Mammary epithelial cell (primary cell): ENCODE measurements at places on chromosomes 6 and 20. TPM values are rescaled to one million over a fixed set of nuclear protein-coding genes. Genes with fewer than 3 reads are reported as not detected.

GRCh38 chr6:168061269-168062210, 17.5 kb downstream of the FRMD1 start:
- DNase-seq, result no peak

- DNase-seq, result no peak
These were observed 1.4 kb upstream of the SRXN1 start for GRCh38 chr20:654417-654750.

DNA sequence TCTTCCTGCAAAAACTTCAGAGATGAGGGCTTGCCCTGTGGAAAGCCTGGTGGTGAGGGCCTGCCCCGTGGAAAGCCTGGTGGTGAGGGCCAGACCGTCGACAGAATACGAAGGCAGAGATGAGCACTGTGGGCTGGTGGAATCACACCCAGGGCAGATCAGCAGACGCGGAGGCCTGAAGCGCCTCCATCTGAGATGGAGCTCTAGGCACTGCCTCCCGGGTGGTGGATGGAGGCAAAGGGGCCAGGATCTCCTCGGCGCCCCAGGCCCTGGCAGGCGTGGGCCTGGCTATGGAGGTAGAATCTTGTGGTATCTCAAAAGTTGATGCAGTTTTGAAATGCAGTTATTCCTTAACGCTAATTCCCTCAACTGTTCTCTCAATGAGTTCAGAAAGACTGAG, 104.8 kb downstream of the PSMB1 start:
- DNase-seq, result no peak

PLG gene
- total RNA-seq, result not detected

ESR1 gene
- total RNA-seq, result 0.38 and 0.43 TPM in 2 replicates

DNA sequence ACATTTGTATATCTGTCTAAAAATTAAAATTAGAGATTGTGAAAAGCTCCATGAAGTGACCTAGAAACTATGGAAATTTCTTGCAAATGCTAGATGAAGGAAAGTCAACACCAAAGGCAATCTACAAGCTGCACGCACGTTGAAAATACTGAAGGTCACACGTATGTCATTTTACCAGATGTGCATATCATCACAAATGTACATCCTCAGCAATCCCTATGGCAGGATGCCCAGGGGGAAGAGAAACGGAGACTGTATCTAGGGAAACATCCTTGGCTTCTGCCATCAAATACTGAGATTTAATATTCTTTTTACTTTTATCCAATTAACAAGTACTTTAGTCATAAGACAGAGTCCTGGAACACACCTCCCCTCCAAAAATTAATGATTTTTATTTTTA, 672.0 kb downstream of the RNF144B start:
- DNase-seq, result no peak

- DNase-seq, result no peak
These were observed 18.5 kb downstream of the PLCB1 start for GRCh38 chr20:8150591-8150990.

DNA sequence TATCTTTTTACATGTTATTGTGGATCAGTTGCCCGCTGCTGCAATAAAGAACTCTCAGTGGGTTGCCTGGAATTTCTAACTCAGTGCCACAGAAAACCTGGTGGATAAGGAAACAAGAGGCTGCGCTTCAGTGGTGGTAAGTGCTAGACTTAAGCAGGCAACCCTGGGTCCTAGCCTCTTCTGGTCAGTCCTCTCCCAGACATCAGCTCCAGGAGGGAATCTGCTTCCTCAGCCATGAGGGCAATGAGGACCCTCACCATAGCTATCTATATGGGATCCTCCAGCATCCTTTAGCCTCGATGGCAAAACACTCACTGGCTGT, 490.7 kb upstream of the SULF2 start:
- no peak for DNase-seq

HLA-DRB1 gene
- 0.24 TPM in 1 of 2 replicates, not detected in the other for total RNA-seq

DHX35 gene
- total RNA-seq, result 9.5 TPM

- peak; percentile 67 for DNase-seq
These were observed 201.1 kb downstream of the OGFRL1 start for GRCh38 chr6:71489736-71490135.

- no peak for DNase-seq
These were observed 26.7 kb downstream of the PKIG start for GRCh38 chr20:44609006-44609515.

DNA sequence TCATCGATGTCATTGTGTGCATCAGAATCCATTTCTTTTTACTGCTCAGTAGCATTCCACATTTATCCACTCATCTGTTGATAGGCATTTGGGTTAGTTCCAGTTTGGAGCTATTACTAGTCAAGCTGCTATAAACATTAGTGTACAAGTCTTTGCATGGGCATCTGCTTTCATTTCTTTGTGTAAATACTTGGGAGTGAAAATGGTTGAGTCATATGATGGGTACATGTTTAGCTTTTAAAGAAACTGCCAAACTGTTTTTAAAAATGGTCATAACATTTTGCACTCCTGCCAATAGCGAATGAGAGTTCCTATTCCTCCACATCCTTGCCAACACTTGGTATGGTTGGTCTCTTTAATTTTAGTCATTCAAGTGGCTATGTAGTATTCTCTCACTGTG, 21.2 kb upstream of the SLC22A2 start:
- peak; percentile 66 for DNase-seq

DNA sequence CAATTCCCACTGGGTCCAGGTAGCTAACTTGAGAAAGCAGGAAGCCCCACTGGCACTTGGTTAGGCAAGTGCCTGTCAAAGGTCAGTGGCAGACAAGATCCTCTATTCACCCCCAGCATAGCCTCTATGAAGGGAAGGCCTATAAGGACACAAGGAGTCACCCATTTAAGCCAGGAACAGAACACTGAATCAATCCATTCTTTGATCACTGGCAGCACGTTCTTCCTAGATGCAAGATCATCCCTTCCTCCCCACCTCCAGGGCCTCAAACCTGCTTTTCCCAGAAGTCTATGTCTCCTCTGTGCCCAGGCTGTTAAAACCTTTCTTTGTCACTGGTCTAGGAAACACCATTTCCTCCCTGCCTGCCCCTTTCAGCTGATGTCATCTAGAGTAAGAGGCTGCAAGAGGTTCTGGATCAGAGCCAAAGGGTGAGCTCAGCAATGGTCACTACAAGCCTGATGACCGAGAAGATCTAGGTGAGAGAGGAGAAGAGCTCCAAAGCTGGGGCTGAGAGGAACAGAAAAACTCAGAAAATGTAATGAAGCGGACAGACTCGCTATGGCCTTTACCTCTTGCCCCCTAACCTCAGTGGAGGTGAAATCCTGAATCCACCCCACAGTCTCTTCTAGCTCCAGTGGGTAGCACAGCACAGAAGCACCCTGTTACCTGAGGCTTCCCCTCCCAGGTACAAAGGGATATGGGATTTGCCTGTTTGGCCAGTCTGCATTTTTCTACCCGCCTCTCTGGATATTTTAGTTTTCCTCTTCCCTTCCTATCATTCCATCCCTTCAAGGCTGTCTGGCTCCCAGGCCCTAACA, 1.8 kb downstream of the GTPBP2 start:
- DNase-seq, result peak; percentile 89

MYLK2 gene
- total RNA-seq, result under 0.01 TPM

- DNase-seq, result no peak
These were observed 11.6 kb downstream of the MAFB start for GRCh38 chr20:40677343-40677924.

RCAN2 gene
- total RNA-seq, result 2.7 TPM
